ENCODE measurements at places on chromosomes 6 and 20. TPM values are rescaled to one million over a fixed set of nuclear protein-coding genes. Genes with fewer than 3 reads are reported as not detected.

The OPN5 gene
- polyA plus RNA-seq, result not detected

The NRN1 gene
- 14.1 TPM for polyA plus RNA-seq

The PTCHD4 gene
- 0.09 TPM for polyA plus RNA-seq

The IL20RA gene
- 3.7 TPM for polyA plus RNA-seq

The CFAP61 gene
- 0.11 TPM for polyA plus RNA-seq

The EYA2 gene
- polyA plus RNA-seq, result 2.7 TPM

The EPB41L1 gene
- polyA plus RNA-seq, result 12.1 TPM

The ESF1 gene
- 11.9 TPM for polyA plus RNA-seq

The CRYBG1 gene
- polyA plus RNA-seq, result 0.38 TPM

The SLC12A5 gene
- 6.6 TPM for polyA plus RNA-seq

The CDK19 gene
- 4.8 TPM for polyA plus RNA-seq

The ADTRP gene
- 0.05 TPM for polyA plus RNA-seq

The CBLN4 gene
- polyA plus RNA-seq, result not detected

The TNXB gene
- 99.0 TPM for polyA plus RNA-seq

The MEP1A gene
- not detected for polyA plus RNA-seq

The MYB gene
- polyA plus RNA-seq, result not detected

The HLA-C gene
- 276 TPM for polyA plus RNA-seq

The B3GALT4 gene
- 11.0 TPM for polyA plus RNA-seq

The CALHM4 gene
- polyA plus RNA-seq, result 0.20 TPM

The SLCO4A1 gene
- polyA plus RNA-seq, result 15.5 TPM

The KHDC1L gene
- not detected for polyA plus RNA-seq

The BPI gene
- polyA plus RNA-seq, result 0.07 TPM

The POU5F1 gene
- 0.57 TPM for polyA plus RNA-seq

The ACTL10 gene
- 0.27 TPM for polyA plus RNA-seq

The SLC25A27 gene
- polyA plus RNA-seq, result 17.0 TPM

The CEBPB gene
- 16.4 TPM for polyA plus RNA-seq

The DEFB123 gene
- polyA plus RNA-seq, result not detected

The CTCFL gene
- not detected for polyA plus RNA-seq

The PLEKHG1 gene
- polyA plus RNA-seq, result 2.2 TPM

The FOXF2 gene
- polyA plus RNA-seq, result 0.43 TPM

The HUS1B gene
- not detected for polyA plus RNA-seq

The C6orf141 gene
- 0.72 TPM for polyA plus RNA-seq

The MARCKS gene
- polyA plus RNA-seq, result 11.0 TPM
